ENCODE measurements at places on chromosomes 12 and 14.

- no peak for DNase-seq
These were observed 74.3 kb downstream of the RFLNA start for GRCh38 chr12:124369055-124369826.

DNA sequence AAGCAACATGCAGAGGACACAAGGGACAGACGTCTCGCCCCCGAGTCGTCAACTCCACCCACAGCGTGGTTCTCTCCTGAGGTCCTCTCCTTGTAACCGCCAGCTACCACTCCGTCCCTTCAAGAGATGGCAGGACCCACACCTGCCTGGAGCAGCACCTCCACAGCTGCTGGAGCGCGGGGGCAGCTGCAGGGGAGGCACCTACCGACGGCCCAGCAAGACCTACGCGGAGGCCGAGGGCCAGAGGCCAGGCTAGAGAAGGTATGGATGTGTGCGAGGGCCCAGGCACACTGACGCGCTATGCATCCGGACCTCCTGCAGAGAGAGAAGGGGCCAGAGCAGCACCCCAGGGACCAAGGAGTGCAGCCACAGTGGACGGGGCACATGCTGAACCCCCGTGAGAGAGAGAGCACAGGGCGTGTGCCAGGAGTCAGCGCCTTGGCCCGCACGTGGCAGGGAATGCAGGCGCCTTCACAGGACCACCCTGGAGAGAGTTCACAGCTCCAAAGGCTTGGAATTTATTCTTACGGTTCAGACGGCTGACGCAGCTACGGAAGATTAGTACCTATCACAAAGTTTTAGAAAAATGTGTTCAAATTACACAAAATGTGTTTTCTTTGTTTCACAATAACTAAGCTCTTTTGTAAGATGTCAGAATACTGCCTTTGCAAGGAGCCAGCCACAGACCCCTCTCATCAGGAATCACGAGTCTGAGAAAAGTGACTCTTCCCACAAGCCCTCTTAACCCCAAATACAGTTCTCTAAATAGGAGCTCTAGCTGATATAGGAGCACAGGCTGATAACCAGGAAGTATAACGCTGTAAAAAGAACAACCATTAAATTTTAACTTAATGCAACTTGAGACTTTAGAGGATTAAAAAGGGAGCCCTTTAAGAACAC is 36.8 kb downstream of the CDC42BPB start:
- no peak for DNase-seq

DNA sequence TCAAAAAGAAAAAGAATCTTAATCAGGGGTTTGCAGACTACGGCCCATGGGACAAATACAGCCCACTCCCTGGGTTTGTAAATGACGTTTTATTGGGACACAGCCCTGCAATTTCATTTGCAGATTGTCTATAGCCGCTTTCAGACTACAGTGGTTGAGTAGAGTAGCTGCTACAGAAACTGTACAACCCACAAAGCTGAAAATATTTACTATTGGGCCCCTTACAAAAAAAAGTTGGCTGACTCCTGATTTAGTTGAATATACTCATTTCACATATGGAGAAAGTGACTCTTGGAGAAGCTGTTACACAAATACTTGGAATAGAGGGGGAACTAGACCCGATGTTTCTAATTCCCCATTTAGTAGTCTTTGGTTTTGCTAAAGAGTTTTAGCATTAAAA is 162.5 kb upstream of the NOS1 start:
- DNase-seq, result no peak

- DNase-seq, result no peak
These were observed 3.0 kb upstream of the TBX3 start for GRCh38 chr12:114686773-114687500.

- no peak for DNase-seq
These were observed 2.6 kb downstream of the TESC start for GRCh38 chr12:117096501-117097042.

All from CD4-positive, alpha-beta T cell treated with Interleukin-17A for 4 hours (primary cell).